ENCODE measurements at places on chromosomes 2 and 18.

DNA sequence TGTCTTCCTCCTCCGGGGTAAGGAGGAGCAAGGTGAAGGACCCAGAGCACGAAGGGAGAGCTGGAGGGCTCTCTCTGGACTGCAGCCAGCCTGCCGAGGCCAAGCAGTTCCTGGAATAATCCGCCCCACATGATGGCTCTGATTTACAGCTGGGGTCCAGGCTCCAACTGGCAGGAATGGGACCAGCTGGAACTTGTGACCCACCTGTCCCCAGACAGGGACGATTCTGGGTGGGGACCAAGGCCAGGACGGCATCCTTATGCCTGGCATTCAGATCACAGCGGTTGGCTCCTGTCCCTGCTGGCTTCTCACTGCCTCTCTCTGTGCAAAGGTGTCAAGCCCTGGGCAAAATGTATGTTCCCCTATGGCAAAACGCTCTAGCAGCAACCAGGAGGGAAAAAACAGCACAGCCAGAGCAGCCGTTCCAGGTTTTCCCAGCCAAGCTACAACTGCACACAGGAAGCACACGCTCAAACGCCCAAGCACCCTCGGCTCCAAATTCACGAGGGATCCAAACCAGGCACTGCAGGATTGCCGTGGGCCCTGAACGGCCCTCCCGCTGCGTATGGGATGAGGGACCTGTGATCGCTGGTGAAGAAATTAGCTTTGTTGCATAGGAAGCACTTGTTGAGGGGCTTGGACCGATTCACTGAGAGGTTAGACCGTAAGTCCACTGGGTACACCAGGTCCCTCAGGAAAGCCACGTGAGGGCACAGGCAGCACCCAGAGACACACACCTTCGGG, 35.8 kb downstream of the FAM178B start:
- no peak for DNase-seq

DNA sequence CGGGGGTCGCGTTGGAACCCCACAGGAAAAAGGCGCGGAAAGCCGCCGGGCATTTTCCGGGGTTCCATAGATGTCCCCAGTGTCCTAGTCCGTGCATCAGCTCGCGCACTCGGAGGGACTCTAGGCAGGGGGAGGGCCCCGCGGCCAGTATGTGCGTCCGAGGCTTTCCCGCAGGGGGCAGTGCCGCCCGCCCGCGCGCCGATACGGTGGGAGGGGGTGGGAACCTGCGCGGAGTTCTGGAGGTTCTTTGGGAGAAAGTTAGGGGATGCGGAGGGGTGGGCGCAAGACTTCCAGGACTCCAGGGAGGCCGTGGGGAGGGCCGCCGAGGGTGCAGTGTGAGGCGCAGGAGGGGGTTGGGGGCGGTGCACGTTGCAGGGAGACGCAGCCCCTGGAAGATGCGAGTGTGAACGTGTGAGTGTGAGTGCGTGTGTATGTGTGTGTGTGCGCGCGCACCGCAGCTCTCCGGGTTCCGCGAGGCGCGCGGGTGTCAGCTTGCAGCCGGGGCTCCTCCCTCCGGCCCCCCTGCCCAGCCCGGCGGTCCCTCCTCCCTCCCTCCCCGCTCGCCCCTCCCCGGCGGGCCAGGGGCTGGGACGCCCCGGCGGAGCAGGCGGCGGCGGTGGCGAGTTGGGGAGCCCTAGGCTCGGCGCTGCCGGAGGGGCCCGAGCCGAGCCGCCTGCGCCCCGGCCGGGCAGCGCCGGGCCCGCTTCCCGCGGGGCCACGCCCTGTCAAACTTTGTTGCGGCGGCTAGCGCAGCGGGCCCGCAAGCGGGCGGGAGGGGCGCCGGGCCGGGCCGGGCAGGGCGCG, at the start of gene TCF7L1:
Gene TCF7L1 (plus strand): TSS at position 559 of the 804 bp plus-strand sequence. CDS start 293 bp downstream, outside the sequence.
- DNase-seq: peak; percentile 76

DNA sequence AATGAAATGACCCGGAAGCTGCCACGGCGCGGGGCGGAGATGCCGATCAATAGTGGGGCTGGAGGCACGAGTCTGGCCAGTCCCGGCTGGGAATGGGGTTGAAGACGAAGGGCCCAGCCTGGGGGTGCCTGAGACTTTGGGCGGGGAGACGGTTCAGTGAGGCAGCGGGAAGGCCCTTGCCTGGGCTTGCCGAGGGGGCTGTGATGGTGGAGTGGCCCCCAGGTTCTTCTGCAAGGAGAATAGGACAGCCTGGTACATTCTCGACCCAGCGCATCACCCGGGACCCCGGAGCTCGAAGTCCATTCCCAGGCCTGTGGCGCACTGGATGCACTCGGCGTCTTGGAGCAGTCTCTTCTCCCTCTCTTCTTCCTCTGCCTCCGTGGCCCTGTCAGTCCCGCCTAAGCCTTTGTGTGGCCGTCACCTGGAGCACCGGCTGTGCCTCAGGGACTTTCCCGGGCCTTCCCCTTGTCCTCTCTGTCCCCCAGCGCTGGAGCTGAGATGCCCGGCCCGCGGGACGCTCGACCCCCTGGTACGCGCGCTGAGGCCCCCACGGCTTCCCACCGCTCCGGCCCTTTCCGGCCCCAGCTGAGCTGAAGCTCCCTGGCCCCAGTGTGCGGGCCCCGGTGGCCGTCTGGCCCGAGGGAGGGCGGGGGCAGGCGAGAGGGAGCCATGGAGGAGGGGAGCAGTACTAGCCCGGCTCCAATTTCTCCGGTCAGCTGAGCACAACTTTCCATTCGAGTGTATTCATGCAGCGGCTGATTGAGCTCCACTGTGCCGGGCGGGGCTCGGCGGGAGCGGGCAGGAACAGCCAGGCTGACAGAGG, 8.0 kb downstream of the SIX3 start:
- DNase-seq: no peak

- DNase-seq: no peak
Measured at GRCh38 chr18:7619676-7620075, 52.6 kb downstream of the PTPRM start.

- no peak for DNase-seq
Measured at GRCh38 chr2:99035920-99036319, 99.9 kb upstream of the CRACDL start.

DNA sequence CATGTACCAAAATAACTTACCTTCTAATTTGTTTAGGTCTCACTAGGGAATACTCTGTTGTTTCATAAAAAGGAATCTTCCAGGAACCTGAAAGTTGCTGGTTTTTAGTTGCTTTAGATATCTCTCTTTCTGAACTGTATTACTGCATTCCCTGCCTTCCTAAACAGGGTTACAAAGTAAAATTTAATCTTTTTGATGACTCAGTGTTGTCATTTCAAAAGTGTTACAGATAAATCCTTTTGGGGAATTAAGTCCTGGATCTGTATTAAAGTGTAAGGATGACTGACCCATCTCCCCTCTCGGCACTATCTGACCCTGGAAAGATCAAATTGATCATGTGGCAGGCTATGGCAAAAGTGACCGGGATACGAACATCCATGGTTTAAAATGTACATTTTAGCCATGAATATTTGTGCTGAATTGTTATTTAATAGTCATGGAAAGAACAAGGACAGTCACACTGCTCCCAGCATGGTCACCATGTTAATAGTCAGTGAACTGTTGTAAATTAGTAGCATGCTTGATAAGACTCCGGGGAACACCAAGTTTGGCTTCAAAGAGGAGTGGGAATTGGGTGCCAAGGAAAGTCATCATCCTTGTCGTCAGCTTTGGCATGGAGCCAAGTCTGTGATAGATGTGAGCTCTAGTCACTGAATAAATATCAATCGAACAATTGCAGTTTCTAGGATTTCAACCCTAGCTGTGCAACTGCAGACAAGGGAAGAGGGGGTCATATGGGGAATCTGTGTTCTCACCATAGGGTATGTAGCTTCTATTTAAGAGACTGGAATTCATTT, 4.2 kb downstream of the PLEKHA3 start:
- DNase-seq: peak; percentile 22

All from ACHN (cell line).